ENCODE measurements at places on chromosomes 11 and 22.

DNA sequence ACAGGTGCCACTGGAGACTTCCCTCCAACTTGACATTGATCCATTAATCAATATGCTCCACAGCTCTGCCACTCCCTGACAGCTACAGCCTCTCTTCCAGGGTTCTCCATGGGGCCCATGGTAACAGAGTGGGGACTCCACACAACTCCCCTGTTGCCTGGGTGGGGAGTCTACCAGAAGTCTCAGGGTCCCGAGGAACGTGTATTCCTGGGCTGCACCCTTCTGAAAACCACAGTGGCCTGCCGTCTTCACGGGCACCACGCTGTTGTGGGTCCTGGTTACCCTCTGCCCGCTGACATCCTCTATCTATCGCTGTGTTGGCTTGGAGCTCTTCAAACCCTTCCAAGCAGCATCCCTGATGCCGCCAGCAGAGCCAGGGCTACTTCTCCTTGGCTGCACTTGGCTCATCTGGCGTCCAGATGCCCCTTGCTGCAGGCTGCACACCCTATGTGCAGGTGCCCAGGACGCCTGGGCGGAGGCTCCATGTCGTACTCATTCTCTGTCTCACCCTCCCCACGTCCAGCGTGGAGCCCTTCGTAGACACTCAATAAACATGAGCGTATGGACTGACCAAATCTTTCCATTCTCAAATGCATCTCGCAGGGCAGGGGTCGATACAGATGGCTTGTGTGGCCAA, 1341.8 kb downstream of the TBC1D22A start:
- DNase-seq: no peak

GRCh38 chr11:126105022-126105747, 42.5 kb upstream of the CDON start:
- DNase-seq: no peak

DNA sequence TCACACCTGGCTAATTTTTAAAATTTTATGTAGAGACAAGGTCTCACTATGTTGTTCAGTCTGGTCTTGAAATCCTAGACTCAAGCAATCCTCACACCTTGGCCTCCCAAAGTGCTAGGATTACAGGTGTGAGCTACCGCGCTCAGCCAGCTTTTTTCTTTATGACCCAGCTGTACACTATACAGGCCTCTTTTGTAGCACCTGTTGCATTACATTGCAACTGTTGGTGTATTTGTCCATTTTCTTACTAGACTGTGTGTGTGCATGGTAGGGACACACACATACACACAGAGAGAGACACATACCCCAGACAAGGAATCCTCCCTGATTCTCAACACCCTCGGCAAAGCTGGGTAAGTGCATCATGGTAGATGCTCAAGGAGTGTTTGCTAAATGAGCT, 61.7 kb downstream of the NAV2 start:
- no peak for DNase-seq

GRCh38 chr11:134125507-134125906, 56.6 kb downstream of the JAM3 start:
- no peak for DNase-seq

GRCh38 chr22:46879083-46879482, 116.6 kb downstream of the TBC1D22A start:
- DNase-seq: no peak

GRCh38 chr11:119189393-119189792, 4.1 kb downstream of the NHERF4 start:
- no peak for DNase-seq

DNA sequence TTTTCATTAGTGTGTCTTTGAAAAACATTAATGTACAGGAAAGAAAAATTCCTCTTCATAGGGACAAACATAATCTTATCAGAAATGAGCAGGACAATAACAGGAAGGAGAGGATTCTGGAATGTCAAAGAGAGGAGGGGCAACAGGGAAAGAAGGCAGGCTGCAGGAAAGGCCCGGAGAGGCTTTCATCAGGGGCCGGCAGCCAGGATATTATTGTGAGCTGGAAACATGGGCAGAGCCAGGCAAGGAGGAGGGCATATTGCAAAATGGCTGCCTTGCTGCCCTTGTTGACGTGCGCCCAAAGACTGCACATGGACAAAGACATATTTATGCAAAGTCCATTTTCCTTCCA, 433.7 kb downstream of the ETS1 start:
- no peak for DNase-seq
